ENCODE measurements at places on chromosomes 5 and 9.

- no peak for DNase-seq
Observed at GRCh38 chr5:55440188-55440646, 94.5 kb downstream of the PLPP1 start.

DNA sequence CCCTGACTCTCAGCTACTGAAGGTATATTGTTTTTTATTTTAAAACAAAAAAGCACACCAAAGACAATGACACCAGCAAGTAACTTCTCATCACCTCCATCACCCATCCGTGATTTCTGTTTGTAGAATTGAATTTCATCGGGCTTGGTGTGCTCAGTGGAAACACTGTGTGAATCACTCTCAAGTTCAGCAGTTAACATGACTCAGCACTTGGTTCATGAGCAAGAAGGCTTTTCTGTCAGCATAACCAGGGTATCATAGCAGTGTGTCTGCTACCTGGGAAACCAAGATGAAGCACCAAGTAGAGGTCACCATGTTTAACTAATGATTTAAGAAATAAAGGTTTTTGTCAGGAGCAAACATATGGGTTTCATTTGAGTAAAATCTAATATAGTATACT, 123.7 kb downstream of the INSYN2B start:
- DNase-seq: no peak

DNA sequence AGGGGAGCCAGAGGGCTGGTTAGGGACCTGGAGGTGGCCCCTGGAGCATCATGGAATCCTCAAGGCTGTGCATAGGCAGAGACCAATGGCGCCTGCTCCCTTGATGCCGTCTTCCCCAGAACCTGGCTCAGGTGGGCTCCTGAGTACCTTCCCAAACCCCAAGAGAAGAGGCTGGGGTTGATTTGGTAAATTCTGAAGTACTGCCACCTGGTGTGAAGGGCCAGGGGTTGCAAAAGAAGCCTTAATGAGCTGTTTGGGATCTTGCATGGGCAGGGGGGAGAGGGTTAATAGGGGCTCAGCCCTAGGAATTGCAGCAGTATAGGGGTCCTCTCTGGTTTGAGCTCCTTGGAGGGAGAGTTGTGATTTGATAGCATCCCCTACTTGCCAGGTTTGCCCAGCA, 52.1 kb downstream of the CYSTM1 start:
- no peak for DNase-seq

DNA sequence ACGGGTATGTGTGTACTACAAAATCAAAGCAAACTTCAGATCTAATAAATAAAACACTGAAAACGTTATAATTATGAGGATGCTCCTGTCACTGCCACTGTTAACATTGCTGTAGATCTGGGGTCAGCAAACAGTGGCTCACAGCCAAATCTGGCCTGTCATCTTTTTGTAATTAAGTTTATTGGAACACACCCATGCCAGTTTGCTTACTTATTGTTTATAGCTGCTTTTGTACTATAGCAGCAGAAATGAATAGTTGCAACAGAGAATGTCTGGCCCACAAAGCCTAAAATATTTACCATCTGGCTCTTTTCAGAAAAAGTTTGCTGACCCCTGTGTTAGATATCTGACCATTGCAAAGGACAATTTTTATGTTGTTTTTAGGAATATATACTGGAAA, 32.1 kb downstream of the PRRC1 start:
- DNase-seq: no peak

DNA sequence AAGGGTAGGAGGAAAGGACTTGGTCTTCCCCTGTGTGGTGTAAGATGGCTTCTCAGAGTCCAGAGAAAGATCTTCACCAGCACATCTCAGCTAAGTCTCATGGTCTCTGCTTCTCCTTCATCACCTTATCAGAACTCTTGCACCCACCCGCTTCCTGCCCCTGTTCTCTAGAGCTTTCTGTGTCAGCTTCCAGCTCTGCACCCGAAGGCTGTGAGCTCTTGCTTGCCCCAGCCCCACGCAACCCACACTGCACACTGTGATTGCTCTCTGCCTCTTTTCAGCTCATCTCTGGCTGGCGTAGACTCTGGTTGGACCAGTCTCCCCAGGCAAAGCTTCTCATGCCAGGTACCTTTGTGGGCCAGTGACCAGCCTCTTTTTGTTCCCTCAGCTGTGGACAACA, 93.2 kb upstream of the RAPGEF1 start:
- no peak for DNase-seq

- DNase-seq: no peak
Observed at GRCh38 chr5:43780586-43780985, 177.6 kb downstream of the NNT start.

DNA sequence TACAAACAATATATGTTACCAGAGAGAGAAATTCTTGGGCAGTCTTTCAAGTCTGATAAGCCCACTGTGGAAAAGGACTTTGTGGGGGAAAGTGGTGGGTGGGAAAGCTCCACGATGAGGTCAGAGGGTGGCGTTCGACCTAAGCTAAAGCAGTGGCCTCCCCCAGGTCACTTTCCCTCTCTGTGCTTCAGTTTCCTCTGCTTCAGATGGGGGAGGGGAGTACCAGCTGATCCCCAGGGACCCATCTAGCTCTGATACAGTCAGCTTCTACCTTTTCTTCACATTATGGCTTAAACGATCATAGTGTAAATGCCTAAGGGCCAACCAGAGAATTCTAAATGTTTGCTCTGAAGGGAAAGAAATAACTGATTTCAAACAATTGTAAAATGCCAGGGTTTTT, 36.6 kb upstream of the ARSB start:
- no peak for DNase-seq

- DNase-seq: no peak
Observed at GRCh38 chr5:68240202-68240601, 24.6 kb downstream of the PIK3R1 start.

DNA sequence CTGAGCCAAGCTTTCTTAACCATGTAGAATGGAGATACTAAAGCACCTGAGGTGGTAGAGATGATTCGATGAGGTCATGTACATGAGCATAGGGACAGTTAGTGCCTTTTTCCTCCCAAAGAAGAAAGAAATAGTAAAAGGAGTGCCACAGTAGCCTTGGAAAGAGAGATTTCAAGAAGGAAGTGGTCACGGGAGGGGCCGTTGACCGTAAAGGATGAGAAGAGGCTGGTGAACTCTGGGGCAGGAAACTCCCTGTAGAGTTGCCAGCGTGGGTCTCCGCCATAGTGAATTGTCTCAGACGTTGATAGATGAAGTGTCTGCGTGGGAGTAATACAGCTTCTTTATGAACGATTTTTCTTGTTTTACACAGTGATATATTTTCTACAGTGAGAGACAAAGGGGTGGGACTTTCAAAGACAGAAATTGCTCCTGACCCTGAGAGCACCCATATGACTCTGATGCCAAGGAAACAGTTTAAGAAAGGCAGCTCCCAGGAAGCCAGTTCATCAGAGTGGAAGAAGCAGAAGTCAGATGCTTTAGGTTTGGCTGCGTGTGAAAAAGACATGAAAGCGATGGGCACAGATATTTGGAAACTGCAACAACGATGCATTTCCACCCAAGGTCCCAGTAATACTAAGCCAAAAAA, 41.3 kb downstream of the UGCG start:
- peak; percentile 30 for DNase-seq

DNA sequence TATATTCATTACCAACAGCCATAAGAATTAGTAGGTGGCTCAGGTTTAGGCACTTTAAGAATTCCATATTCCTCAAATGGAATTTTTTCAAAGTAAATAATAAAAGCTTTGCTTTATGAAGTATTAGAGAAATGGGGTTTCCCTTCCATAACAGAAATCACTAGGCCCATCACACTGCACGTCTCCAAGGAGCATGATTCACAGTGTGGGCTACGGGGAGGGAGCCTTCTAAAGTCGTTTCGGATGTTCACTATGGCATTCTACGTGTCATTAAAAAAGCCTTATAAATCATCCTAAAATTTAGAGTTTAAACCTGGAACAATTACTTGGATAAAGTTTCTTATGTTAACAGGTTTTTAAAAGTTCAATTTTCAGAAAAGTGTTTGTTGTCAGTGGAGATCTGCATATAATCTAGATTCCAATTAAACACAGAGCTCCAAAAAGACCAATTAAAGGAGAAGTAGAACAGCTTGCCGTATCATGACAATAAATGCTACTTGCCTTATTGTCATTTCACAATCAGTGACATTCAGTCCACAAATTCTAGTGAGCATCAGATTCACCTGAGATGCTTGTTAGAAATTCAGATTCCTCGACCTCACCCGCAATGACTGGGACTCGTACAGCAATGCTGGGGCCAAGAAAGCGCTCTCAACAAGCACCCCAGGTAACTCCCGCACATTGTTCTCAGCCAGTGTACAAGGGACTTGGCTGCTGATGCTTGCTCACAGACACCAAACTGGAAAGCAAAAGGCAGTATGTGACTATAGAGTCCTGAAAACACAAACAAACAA, 115.7 kb downstream of the NFIB start:
- DNase-seq: no peak

DNA sequence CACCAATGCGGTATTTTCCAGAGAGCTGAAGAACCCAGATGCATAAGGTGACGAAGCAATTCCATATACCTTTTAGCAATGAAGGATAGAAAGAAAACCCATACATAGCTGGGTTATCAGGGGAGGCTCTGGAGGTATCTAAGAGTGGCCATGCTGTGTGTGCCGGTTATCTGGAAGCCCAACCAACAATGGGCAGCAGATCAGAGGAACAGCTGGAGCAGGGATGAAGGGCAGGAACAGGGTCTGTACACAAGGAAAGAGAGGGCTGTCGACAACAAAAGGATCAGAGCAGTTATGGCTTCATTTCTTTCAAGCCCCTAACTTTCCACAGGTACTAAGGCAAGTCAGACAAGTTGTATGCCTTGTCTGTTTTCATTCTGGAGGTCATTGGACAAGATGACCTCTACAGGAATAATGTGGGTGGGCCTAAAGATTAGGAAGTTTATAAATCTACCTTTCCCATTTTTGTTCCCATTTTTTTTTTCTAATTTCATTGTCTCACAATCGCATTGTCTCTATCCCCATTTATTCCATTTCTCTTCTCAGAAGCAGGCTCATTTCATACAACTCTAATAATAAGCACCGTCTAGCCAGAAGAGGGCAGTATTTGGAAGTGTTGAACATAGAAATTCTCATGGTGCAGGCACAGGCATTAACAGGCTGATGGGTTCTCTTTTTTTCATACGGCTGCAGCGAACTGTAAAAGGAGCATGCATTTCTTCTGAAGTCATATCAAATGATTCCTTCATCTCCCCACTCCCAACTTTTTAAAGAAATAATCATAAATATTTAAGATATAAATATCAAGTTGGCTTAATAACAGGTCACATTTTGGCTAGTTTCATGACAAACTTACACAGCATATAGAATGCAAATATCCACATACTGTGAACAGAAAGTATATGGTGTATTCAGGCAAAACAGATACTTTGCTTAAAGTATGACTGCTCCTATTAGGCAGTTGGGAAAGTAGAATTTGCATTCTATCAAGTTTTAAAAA, 63.5 kb downstream of the ZNF474 start:
- no peak for DNase-seq

- DNase-seq: no peak
Observed at GRCh38 chr9:14243514-14244042, 70.4 kb downstream of the NFIB start.

Data from stimulated activated CD4-positive, alpha-beta T cell treated with anti-CD3 and anti-CD28 coated beads, Interleukin-15, amount 100 ng/mL, for 48 hours (primary cell).